ENCODE measurements at places on chromosomes 2 and 18.

GRCh38 chr18:31576670-31577069 lies 15.0 kb upstream of the TTR start:
- DNase-seq: no peak

GRCh38 chr2:46666044-46666679 lies 186.8 kb downstream of the TMEM247 start:
- DNase-seq: no peak

GRCh38 chr18:76546088-76546435 lies 51.0 kb upstream of the ZNF516 start:
- DNase-seq: no peak

GRCh38 chr2:32422133-32422532 lies 65.3 kb downstream of the BIRC6 start:
- DNase-seq: no peak

- no peak for DNase-seq
These were observed 31.2 kb downstream of the ZNF516 start for GRCh38 chr18:76463872-76464271.

DNA sequence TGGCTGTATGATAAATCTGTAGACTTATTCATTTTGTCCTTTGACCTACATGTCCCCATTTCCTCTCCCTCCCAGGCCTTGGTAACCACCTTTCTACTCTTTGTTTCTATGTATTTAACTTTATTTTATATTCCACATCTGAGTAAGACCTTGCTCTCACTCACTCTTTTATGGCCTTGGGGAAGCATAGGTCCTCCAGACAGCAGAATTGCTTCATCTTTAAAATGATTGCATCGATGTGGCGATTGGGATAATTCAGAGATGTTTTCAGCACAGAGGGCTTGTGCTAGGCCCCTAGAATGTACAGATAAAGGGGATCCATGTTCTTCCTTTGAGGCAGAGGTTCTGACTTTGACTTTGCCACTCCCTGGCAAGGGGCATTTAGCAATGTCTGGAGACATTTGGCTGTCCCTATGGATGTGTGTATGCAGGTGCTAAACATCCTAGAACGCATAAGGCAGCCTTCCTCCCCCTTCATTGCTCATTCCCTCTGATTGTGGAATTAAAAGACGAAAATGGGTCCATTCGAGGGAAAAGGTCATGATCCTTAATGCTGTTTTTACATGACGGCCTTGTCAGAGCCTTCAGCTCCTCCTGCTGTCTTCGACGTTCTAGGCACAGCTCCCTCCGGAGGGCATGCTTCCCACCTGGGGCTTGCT lies 1.2 kb upstream of the GPR39 start:
- DNase-seq: no peak

- no peak for DNase-seq
These were observed 255.1 kb downstream of the RND3 start for GRCh38 chr2:150232321-150232720.

DNA sequence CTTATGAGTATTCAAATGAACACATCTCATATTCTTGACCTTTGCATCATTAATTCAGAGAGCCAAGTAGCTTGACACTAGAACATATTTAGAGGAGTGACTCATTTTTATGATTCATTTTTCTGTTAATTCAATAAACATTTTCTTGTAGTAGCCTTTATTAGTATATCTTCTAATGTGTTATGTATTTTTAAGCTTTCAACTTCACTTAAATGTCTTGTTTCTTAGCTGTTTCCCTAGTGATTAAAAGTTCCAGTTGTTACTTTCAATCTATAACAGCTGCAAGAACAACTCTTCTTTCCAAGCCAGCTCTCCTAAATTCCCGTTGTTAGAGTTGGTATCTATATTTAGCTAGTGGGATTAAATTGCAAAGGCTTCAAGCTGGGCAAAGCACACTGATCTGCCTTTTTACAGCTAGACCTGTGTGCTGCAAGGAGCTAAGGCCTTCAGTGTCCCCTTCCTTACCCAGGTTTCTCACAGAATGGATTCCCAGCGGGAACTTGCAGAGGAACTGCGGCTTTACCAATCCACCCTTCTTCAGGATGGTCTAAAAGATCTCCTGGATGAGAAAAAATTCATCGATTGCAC lies at the start of gene KLHL41:
Gene KLHL41, plus strand, starts transcription at position 405 of the 588 bp plus-strand sequence. Its CDS starts 77 bp downstream, at position 482.
- DNase-seq: no peak

DNA sequence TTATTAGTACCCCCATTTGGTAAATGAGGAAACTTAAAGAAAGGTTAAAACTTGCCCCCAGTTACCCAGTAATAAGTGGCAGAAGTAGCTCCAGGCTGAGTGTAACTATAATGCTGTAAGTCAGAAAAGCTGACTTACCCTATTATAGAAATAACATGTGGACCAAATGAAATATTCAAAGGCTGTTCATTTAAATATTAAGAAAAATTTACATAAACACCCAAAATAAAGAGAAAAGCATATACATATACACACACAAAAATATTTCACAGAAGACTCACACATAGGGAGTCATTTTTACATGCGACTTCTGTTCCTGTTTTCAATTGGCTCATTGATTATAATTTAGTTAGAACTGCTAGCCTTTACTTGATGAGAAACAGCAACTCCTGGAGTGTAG lies 189.1 kb downstream of the NBAS start:
- DNase-seq: no peak

DNA sequence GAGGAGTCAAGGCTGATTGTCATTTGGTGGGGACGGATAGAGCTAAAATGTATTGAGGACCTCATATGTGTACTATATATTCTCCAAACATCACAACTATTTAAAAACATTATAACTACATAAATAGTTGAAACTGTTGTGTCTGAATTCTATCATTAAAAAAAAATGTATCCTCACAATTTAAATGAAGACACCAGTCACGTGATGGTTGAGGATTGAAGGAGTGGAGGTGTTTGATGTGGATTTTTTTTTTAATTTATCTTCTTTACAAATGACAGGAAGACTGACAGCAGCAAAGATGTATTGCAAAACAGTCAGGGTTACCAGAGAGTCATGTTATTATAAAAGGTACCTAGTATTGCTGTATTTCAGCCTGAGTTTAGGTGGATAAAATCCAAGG lies 30.0 kb downstream of the GNAL start:
- no peak for DNase-seq

DNA sequence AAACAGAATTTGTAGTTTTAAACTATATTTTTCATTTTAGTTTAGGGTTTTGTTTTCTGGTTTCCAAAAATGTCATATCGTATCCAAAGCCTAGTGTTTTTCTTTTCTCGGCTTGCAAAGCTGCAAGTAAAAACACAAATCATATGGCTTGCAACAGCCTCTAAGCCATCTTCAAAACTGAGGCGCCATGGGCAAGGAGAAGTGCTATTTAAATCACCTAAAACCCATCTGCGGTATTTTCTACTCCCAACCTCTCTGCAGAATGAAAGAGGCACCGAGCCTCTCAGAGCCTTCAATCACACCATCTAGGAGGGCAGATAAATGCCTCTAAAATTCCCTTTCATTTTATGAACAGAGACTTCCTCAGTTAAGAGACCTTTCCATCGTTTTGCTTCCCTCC lies 25.2 kb downstream of the FECH start:
- no peak for DNase-seq

GRCh38 chr2:147420947-147421675 lies 423.7 kb upstream of the ACVR2A start:
- no peak for DNase-seq

GRCh38 chr2:19403785-19404184 lies 45.4 kb upstream of the OSR1 start:
- DNase-seq: no peak

DNA sequence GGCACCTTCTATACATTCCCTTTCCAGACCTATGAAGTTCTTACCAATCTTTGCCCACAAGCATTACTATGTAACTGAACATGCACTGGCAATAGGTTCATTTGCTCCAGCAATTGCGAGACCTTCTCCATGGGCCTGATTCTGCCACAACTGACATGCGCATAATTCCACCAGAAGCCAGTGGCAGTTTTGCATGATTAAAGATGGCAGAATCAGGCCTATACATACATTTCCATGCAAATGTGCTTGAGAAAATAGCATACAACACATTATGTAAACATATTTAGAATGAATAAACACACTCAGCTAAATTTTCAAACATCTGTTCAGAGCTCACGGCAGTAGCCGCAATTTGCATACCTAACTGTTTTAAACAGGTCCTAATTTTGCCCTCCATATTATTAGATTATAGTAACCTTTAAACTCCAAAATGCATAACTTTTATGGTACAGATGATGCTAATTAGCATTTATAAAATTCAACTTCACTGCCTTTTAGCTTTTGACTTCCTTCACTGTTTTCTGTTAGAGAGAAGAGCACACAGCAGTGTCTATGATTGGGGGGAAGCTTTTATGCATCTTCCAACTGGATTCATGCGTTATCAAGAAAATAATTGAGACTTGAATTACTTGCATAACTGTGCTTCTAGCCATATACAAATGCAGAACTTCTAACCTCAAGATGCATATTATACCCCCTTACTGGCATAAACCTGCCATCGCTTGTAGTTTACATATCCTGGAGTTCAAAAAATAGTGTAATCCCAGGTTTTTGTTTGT lies 155.3 kb upstream of the CDH19 start:
- no peak for DNase-seq

DNA sequence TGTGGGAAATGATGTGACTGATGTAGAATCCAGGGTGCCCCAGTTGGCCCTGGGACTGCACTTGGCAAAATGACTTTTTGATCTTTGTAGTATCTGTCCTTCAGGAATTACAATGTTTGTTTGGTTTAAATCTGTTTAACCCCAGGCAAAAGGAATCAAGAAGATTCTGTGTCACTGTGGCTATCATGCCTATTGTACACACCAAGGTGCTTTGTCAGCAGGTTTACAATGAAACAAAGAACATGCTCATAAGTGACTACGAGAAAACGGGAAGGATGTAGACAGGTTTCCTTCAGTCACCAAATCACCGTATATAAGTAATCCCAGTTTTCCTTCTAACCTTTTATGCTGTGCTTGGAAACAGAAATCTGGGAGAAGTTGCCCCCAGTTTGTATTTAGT lies 109.5 kb downstream of the RTN4 start:
- DNase-seq: no peak

DNA sequence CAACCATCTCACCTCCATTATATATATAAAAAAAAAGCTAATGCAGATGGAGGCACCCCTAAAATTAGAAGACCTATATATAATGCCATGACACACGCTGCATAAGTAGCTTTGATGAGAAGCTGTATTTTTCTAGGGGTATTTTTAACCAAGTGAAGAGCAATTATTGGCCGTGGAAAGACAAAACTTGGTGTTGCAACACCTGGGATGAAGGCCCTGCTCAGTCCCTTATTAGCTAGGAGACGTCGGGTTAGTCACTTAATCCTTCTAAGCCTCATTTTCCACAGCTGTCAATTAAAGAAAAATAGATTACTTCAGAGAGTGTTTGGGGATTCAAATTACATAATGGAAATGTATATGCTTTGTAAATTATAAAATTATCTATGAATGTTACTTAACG lies 63.0 kb downstream of the WDR75 start:
- DNase-seq: no peak

DNA sequence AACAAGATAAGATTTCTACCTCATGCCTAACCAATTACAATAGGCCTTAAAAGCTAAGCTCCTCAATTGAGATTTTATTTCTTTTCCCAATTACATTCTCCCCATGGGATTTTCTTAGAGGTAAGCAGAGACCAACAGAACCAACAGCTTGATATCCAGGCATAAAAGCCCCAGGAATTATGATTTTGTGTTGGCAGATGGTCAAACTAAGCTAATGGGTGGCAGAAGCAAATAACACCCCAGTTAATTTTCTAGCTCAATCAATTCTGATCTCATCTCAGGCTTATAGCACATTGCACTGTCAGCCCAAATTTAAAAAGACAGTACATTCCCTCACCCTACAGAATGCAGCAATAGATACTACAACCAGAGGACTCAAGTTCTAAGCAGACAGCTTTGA lies 156.4 kb downstream of the NRXN1 start:
- DNase-seq: no peak

- peak; percentile 93 for DNase-seq
These were observed 16.6 kb downstream of the INO80D start for GRCh38 chr2:206069417-206069816.

- DNase-seq: no peak
These were observed 415.9 kb downstream of the SLC4A3 start for GRCh38 chr2:220043155-220043989.

GRCh38 chr2:173193925-173194324 lies 118.3 kb downstream of the MAP3K20 start:
- DNase-seq: no peak

DNA sequence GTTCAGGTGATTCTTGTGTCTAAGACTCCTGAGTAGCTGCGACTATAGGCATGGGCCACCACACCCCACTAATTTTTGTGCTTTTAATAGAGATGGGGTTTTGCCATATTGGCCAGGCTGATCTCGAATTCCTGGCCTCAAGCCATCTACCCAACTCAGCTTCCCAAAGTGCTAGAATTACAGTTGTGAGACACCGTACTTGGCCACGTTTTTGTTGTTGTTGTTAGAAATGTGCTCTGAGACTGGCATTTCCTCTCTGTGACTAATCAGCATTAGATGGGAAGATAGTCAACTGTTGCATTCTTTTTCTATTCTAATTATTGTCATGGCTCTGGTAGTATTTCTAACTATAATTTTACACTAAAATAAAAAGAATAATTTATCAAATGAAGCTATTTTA lies 191.7 kb downstream of the CAMKMT start:
- DNase-seq: no peak

GRCh38 chr18:68017385-68017784 lies 500.9 kb upstream of the DSEL start:
- no peak for DNase-seq

DNA sequence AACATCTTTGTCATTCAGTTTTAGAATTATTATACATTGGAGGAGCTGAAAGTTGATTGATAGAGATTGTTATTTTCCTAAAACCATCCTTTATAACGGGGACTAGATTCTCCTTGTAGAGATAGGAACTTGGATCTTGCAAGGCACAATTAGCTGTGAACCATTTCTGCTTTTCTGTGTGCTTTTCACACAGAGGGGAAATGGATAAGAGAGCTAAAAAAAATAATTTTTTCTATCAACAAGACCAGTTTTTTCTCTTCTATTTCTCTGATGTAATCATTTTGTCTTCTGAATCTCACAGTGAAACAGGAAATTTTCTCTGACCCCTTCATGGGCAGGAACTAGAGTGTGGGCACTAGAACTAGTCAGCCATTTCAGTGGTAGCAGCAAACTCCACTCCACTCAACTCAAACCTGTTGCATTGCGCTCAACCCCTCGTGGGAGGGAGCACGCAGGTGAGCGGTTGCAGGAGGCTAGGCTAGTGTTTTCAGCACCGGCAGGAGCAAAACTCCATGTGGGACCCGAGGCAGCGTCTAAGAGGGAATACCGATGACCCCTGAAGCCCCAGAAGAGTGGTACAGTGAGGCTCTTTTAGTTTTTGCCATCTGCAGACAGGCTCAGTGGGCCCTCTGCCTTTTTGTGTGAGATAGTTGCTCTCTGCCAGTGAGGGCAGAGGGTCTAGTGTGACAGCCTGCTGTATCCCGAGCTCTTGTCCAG lies 24.0 kb upstream of the SLC39A10 start:
- DNase-seq: no peak

Measured in hematopoietic multipotent progenitor cell treated with erythropoietin and hydrocortisone succinate and interleukin-3 and kit ligand, for 8 days (in vitro differentiated cells).